ENCODE measurements at places on chromosomes 3 and 15.

DNA sequence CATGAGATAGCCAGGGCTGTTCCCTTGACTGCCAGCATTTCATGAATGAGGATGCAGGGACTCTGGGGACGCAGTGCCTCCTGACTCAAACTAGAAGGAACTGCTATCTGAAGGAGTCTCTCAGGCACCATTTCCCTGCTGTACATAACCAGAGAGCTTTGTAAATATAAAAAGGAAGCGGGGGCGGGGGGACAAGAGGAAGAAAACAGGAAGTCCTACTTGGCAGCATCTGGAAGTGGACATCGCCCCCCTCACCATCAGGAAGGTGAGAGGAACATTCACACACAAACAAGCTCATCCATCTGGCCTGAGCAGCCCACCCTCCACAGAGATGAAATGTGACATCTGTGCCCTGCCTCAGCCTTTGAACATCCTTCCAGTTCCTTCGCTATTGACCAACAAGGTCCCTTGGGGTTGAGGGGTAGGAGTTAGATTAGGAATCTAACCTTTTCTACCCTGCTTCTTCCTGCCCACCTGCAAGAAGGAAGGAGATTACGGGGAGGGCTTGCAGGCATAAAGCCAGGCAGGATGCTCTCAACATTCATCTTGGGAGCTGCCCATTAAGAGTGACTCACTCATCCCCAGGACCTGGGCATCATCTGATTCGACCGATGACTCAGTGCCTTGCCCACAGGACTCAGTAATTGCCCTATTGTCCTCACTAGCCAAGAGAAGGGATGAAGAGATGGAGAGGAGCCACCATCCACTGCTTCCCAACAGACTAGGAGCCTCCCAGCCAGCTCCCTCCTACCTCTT, 31.9 kb downstream of the SH3BP5 start:
- no peak for DNase-seq

- no peak for DNase-seq
These were observed 190.1 kb downstream of the IL5RA start for GRCh38 chr3:2920103-2920502.

- no peak for DNase-seq
These were observed 319.4 kb upstream of the NR2F2 start for GRCh38 chr15:96011136-96011535.

GRCh38 chr3:187955587-187955952, 198.4 kb upstream of the LPP start:
- DNase-seq, result no peak

- DNase-seq, result no peak
These were observed 109.9 kb downstream of the PDCD6IP start for GRCh38 chr3:33908250-33908851.

- no peak for DNase-seq
These were observed 243.0 kb downstream of the NAALADL2 start for GRCh38 chr3:175102161-175102560.

DNA sequence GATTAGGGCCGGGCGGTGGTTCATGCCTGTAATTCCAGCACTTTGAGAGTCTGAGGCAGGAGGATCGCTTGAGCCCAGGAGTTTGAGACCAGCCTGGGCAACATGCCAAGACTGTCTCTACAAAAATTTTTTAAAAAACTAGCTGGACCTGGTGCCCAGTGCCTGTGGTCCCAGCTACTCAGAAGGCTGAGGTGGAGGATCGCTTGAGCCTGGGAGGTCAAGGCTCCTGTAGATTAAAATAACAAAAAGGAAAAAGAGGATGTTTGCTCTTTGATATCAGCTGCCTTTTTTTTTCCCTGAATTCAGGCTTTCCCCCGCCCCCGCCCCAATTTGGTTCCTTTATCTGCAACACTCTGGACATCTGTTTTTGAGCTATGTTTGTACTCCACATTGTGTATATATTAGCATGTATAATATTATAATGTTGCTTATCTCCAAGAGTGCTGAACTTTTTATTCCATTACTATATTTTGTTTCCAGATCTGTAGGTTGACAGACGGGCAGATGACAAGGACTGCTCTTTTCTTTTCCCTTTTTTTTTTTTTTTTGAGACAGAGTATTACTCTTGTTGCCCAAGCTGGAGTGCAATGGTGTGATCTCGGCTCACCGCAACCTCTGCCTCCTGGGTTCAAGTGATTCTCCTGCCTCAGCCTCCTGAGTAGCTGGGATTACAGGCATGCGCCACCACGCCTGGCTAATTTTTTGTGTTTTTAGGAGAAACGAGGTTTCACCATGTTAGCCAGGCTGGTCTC, 4.6 kb downstream of the SNAP23 start:
- DNase-seq, result no peak

- no peak for DNase-seq
These were observed 10.9 kb downstream of the CCR5AS start for GRCh38 chr3:46395766-46396530.

DNA sequence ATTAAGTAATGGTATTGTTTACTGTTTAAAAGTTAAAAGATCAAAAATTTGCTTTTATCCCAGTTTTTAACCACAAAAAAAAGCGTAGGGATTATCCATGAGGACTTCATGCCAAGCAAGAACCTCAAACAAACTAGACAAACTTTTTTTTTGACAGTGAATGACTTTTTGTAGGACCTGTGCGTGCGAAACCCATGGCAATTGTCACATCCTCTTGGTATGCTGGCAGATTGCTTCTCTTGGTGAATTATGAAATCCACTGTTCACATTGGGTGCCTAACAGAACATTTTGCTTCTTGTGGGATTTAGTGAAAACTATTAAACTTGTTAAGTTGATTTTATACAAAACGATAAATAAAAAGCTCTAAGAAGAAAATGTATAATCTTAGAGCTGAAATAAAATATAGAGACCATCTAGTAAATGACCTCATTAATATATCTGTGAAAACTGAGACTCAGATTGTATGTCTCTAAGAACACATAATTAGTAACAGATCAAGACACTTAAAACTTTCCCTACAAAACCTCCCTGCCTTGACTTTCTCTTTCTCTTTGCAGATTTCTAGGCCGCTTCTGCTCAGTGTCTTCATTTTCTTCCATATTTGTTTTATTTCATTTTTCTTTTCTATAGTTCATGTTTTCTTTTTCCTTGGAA, 87.3 kb upstream of the CGNL1 start:
- no peak for DNase-seq

GRCh38 chr15:85563328-85563727, 182.9 kb downstream of the AKAP13 start:
- DNase-seq, result no peak

GRCh38 chr15:38054488-38054887, 120.0 kb downstream of the TMCO5A start:
- DNase-seq, result no peak

- DNase-seq, result no peak
These were observed 1455.9 kb downstream of the SI start for GRCh38 chr3:163622384-163622783.

- no peak for DNase-seq
These were observed 118.1 kb upstream of the CHD2 start for GRCh38 chr15:92781925-92782453.

DNA sequence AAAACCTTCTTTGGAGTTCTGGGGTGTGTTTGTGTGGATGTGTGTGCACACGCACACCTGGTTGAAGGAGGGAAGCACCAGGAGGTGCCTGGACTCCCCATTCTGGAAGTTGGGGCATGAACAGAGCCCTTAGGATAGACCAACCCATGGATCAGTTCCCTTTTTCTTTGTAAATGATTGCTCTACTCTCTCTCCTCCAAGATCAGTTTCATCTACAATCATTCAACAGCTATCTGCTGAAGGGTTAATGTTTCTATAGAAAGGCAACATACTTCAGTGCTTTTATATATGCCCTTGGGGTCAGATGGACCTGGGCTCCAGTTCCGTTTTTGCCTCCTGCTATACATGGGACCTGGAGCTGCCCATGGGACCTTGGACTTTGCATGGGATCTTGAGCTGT, 352.1 kb upstream of the CFAP20DC start:
- DNase-seq, result no peak

- no peak for DNase-seq
These were observed 3.6 kb downstream of the ADAMTSL3 start for GRCh38 chr15:83657549-83657948.

DNA sequence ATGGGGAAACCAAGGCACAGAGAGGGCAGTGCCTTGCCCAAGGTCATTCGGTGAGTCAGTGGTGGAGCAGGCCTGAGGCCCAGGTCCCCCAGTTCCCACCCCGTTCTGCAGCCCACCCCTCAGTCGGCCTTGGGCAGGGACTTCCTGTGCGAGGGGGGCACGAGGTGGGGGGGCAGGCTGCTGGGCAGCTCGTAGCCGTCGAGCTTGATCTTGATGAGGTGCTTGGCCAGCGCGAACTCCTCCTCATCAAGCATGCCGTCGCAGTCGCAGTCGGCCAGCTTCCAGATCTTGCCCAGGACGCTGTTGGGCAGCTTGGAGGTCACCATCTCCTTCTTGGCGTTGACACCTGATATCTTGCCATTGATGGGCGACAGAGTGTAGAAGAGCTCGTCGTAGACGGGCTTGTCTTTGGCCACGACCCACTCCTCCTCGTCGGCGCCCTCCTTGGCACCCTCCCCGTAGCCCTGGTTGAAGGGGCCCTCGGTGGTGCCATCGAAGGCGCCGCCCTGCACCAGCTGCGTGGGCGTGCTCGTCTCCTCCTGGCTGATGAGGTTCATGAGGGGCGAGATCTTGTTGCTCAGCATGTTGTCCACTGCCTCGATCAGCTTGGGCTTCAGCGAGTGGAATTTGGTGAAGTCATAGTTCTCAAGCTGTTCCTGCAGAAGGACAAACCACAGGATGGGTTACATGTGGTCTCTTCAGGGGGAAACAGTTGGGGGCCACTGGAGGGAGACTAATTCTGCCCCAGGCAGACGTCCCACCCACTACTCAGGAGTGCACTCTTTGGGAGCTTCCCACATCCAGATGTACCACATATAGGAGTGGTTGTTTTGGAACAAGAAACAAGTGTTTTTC, 6.9 kb upstream of the SPTBN5 start:
- DNase-seq, result no peak

DNA sequence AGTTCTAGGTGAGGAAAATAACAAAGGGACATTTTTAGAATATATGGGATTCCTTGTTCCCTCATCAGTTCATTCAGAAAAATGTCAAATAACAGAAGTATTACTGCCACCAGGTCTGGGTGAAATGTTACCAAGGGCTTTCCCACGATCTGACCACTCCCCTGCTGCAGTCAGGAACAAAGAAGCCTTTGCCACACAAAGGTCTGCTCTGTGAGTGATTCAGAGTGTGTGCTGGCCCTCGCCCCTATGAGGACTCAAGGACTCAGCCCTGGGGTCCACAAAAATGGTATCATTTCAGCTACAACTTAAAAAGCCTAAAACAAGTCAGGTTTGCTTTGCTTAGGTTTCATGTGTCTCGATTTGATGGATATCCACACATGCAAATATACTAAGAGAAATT, 5.0 kb downstream of the MKRN3 start:
- no peak for DNase-seq

DNA sequence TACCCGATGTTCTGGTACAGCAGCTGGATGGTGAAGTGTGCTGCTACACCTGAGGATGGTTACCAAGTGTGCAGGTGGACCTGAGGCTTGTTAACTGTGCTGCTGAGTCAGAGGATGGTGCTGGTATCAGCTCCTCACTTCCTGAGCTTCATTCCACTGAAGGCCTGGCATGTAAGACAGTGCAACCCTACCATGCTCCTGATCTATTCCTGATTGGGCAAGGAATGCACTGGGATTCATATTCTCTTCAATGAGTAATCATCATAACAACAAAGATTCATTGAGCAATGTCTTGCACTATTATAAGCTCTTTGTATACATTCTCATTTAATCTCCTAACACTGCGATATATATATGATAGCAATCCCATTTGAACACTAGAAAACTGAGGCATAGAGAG, 62.9 kb upstream of the THSD4 start:
- no peak for DNase-seq

DNA sequence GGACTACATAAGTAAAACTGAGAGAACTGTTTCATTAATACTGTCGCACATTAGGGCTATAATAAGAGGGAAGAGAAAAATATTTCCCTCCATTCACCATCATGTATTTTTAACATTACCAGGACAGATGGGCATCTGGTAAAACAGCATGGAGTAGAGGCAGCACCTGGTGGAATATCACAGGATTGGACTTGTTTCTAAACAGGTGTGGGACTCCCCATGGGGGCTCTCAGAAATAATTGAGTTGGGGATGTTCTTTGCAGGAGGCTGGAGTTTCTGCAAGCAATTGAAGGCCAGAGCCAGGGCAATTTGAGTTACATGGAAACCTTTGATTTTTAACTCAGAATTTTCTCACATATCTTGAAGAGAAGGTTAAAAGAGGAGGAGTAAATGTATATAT, 8.4 kb upstream of the MINDY2 start:
- DNase-seq, result no peak

GRCh38 chr3:184626923-184627322, 65.3 kb downstream of the EPHB3 start:
- DNase-seq, result no peak

DNA sequence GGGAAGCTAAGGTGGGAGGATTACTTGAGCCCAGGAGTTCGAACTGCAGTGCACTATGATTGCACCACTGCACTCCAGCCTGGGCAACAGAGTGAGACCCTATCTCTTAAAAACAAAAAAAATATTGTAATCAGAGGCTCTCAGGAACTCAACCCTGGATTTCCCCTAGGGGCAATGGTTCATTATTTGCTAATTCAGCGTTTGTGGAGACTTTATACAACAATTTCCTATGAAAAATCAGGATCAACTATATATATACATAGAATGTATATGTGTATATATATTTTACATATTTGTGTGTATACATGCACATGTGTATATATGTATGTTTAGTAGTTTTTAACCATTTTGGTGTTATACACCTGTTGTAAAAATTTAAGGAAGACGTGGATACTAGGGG, 463.1 kb downstream of the FHIT start:
- no peak for DNase-seq

DNA sequence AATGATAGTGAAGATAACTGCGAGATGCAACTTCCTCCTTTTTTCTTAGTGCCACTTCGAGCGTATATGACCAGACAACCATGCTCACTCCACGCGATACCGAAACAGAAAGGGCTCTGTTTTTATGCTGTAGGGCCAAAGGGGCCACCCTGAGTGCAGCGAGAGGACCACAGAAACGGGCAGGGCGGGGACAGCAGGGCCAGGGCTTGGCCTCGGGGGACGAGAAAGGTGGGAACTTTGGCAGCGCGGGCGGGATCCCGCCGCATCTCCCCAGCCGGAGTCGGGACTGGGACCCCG, 483 bp downstream of the VPS13C start:
- DNase-seq, result peak; percentile 44

GRCh38 chr3:43009547-43009946, 30.4 kb downstream of the GASK1A start:
- no peak for DNase-seq

- no peak for DNase-seq
These were observed 105.4 kb downstream of the MEGF11 start for GRCh38 chr15:66148187-66148586.

Measured in activated T-cell treated with anti-CD3 and anti-CD28 coated beads for 24 hours (primary cell).